Kidney epithelial cell (primary cell): ENCODE measurements at places on chromosomes 6 and 20.

DNA sequence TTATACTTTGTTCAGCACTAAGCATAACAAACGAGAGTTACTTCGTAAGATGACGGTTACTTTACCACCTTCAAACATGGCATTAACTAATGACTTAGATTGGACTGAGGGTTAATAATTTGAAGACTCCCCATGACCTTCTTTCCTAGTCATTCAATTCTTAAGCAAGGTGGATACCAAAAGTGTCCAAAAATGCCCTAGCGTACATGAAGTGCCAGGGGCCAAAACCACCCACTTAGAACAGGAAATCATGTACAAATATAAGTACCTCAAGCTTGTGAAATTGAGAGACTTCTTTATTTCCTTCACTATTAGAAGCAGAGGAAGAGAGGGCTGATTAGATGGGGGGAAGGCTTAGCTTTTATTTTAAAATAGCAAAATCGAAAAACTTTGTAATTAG lies 166.4 kb downstream of the ATXN1 start:
- no peak for DNase-seq

DNA sequence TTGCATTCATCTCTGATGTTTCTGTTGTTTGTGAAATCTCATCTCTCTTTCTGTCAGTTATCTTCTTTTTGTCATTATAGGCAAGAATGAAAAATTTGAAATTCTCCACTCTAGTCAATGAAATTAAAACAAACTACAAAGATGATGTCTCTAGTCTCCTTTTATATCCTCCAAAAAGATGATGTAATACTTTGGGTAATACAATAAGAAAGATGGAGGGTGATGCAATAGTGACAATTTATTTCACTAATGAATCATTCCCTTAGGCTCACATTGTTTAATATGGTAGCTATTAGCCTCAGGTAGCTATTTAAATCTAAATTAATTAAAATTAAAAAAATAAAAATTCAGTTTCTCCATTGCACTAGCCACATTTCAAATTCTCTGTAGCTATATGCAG lies 145.4 kb downstream of the UST start:
- DNase-seq: no peak

GRCh38 chr6:12420626-12421025 lies 130.5 kb downstream of the EDN1 start:
- DNase-seq: peak; percentile 50

DNA sequence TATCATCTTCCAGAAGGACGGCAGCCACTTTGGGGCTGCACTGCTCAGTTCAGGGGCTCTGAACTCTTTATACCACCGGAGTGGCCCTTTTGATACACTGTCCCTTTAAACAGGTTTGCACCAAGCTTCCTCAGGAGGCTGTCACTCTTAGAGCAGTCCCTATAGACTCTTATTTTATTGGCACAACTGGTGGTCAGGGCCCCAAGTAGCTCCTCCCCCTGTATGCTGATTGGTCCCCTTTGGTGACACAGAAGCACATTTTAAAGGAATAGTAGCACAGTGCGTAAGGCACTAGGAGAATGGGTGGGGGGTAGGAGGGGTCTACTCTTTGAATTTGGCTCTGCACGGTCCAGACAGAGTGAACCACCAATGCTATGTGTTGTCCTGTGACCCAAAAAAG lies 122.6 kb upstream of the MLN start:
- DNase-seq: no peak

GRCh38 chr6:148379481-148379880 lies 36.8 kb downstream of the SASH1 start:
- DNase-seq: no peak

- no peak for DNase-seq
Measured at GRCh38 chr6:11460837-11461661, 76.5 kb upstream of the TMEM170B start.

DNA sequence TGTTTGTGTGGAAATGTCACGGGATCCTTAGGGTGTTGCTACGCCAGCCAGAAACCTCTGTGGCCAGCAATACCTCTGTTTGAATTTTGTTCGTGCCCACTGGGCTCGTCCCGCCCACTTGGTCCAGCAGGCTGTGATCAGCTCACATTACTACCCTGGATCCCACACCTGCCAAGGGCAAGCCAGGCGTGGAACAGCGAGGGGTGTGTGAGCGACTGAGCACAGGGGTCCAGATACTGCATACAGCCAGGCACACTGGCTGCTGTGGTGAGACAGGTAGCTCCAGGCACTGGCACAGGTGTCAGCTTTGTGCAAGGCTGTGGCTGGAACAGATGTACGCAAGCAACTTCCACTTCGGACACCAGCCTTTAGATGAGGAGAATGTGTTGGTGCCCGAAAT lies 718.9 kb downstream of the EPHA7 start:
- no peak for DNase-seq

GRCh38 chr20:2741463-2741862 lies 48.9 kb downstream of the EBF4 start:
- no peak for DNase-seq

- no peak for DNase-seq
Measured at GRCh38 chr6:152598421-152598820, 38.7 kb downstream of the SYNE1 start.

GRCh38 chr6:414447-414846 lies 22.9 kb downstream of the IRF4 start:
- no peak for DNase-seq
